ENCODE measurements at places on chromosomes 6 and 20.
A peak's percentile ranks its signal among the peaks of the same experiment; 100 is the strongest.

DNA sequence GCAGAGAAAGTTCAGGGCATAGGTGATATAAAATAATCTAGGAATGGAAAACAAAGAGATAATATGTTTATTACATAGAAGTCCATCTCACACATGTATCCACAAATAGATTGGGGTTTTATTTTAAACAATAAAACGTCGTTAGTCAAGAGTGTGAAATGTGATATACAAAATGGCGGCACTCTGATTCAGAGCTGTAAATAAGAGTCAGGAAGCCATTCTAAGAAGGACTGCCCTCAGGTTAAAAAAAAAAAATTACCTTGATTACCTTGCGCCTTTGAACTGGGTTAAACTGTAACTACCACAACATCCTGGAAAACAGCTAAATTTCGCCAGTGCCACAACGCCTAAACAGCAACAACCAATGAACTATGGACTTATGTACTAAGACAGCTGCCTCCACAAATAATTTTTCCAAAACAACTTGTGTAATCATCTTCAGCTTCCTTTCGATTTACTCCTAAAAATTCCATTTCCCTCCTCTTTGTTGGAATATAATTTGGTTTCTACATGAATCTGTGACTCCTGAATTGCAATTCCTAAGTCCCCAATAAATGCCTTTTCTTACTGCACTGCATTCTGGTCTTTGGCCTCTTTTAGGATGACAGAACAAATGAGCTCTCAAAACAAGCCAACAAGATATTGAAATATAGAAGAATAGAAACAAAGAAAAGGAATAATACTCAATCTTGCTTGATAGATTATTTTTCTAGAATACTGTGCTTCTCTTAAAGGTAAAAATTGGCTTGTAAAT is 1019.5 kb upstream of the MAP3K7 start:
- H3K36me3 ChIP-seq, result no peaks in the 10 kb centered on the region
- no peak overlapping the region for H3K4me3 ChIP-seq
- no peak overlapping the region for H3K27ac ChIP-seq
- no peaks in the 10 kb centered on the region for H3K27me3 ChIP-seq

- no peak for DNase-seq
- no peak overlapping the region for H3K27ac ChIP-seq
- no peak overlapping the region for H3K4me3 ChIP-seq
- H3K27me3 ChIP-seq, result peaks cover 7% of the 10 kb centered on the region
- no peaks in the 10 kb centered on the region for H3K36me3 ChIP-seq
Measured at GRCh38 chr6:35218021-35218420, 4.3 kb downstream of the SCUBE3 start.

GRCh38 chr6:136087986-136088385 is 162.1 kb downstream of the MTFR2 start:
- H3K4me3 ChIP-seq, result no peak overlapping the region
- H3K27me3 ChIP-seq, result no peaks in the 10 kb centered on the region
- no peak for DNase-seq

DNA sequence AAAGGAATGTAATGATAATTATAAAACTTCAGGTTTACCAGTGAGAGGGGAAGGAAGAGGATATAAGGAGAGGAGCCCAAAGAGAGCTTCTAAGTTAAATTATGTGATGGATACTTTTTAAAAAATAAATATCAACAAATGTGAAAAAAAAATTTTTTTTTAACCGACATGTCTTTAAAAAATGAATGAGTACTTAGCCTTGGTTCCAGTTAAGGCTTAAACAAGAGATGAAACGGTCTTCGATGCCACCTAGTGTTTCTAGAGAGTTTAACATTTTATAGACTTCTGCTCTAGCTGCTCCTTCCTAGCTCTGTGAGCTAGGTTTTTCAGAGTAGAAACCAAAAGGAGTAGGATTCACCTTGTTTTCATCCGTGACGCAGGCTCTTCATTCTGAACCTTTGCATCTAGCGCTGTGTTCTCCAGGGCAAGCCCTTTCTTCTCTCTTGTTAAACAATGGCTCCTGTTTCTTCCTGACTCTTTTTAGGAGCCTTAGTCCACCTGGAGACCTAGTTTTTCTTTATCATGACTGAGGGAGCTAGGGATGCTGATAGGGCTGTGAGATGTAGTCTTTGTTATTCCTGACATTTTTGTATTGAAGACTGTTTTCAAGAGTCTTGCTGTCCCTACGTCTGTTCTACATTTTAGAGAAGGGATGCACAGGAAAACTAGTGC is 42.4 kb upstream of the GNRH2 start:
- H3K4me1 ChIP-seq, result no peaks in the 10 kb centered on the region
- DNase-seq, result peak; percentile 15
- H3K27me3 ChIP-seq, result no peaks in the 10 kb centered on the region
- peaks cover 11% of the 10 kb centered on the region for H3K36me3 ChIP-seq
- no peak overlapping the region for H3K27ac ChIP-seq
- H3K4me3 ChIP-seq, result no peak overlapping the region

All from CD4-positive, alpha-beta memory T cell (primary cell).